Stimulated activated naive CD4-positive, alpha-beta T cell treated with Interleukin-2 at 50 U/mL for 16 hours (primary cell): ENCODE measurements at places on chromosomes 3 and 15.

DNA sequence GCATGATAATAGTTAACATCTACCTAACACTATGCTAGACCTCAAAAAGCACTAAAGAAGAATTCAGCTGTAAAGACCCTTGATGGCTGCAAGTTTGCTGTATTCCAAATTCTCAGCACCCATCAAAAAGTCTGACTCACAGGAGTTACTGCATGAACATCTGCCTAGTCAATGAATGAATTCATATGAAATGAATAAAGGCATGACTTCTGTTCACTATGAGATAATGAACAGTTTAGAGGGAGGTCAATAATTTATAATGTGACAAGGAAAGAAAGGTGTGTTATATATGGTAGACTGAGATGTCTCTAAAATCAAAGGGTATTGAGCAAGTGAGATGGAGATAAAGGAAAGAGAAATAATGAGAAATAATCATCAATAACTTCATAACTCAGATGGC lies 508.2 kb upstream of the TGFBR2 start:
- no peak for DNase-seq

DNA sequence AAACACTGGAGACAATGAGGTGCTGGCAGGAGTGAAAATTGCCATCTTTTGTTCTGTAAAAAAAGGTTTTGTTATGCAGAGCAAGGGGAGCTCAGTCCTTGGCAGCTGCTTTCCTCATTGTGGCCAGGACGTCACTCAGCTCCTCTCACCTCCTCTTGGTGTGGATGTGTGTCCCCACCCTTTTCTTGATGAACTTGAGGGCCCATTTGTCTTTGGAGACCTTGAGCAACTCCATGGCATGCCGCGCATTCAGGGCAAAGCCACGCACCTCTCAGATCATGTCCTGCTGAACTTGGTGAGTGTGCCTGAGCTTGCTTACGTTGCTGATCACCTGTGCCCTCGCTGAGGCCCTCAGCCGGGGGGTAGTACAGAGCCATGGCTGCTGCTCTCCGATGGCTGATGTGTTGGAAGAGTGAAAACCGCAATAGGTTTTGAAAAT lies 24.5 kb upstream of the BDH1 start:
- no peak for DNase-seq

GRCh38 chr15:60722328-60723112 lies 243.6 kb upstream of the ICE2 start:
- DNase-seq = no peak

- no peak for DNase-seq
These were observed 28.7 kb downstream of the SIDT1 start for GRCh38 chr3:113560831-113561623.
